GM12865 (cell line): ENCODE measurements at places on chromosomes 6 and 20.
A peak's percentile ranks its signal among the peaks of the same experiment; 100 is the strongest.

- no peak for DNase-seq
Measured at GRCh38 chr6:119312441-119312840, 37.1 kb downstream of the MAN1A1 start.

- DNase-seq = no peak
Measured at GRCh38 chr6:82870582-82871172, 195.0 kb downstream of the UBE3D start.

DNA sequence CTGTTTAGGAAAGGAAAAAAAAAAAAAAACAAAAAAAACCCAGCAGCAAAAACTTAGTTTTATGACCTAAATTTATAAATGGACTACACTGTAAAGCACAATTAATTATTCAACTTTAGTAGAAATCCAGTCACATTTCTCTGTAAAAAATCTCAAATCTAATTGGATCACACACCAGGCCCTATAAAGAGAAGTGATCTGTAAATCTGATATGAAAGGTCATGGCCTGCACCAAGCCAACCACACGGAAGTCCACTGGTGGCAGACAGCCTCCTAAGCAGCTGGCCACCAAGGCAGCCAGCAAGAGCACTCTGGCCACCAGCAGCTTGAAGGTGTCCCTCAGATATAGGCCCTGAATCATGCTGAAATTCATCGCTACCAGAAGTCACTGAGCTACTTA, 131.6 kb downstream of the HFE start:
- DNase-seq = peak; percentile 67

DNA sequence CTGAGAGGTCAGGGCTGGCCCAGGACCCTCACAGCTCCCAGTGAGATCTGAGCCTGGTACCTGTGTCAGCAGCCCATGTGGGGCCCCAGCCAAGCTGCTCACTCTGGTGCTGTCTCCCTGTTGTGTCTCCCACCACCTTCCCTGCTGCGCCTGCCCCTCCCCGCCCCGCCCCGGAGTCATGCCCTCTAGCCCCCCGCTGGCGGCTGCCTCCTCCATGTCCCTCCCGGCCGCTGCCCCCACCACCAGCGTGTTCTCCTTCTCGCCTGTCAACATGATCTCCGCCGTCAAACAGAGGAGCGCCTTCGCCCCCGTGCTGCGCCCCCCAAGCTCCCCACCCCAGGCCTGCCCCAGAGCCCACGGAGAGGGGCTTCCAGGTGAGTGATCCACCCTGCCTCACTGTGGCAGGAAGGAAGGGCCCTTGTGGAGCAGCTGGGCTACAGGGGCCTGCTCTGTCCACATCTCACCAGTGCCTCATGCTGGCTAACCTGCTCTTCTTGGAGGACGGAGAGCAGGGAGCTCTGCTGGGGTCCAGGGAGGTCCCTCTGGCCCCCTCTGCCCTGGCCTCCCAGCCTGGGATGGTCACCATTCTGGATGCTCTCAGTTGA, 44.9 kb downstream of the CPXM1 start:
- DNase-seq = no peak

GRCh38 chr20:18571578-18571977, 4.3 kb downstream of the SMIM26 start:
- DNase-seq = no peak

- no peak for DNase-seq
Measured at GRCh38 chr20:62032609-62033368, 32.9 kb downstream of the TAF4 start.

DNA sequence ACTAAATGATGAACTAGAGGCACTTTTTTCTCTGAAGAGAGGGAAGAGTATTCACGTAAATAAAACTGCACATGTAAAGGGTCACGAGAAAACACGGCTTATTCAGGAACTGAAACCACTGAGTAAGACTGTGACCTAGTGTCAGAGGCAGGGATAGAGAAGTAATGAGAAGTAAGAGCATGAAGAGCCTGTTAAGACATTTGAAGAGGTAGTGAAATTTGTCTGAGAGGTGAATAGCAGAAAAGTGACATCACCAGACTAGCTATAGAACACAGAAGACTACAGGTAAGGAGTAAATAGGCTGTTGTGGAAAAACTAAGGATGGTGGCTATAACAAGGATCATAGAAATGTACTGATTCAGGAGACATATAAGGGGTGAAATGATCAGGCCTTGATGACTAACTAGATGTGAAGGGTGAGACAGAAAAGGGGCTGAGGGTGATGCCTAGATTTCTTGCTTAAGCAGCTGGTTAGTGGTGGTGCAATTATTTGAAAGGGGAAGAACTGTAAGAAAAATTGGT, 76.8 kb downstream of the REV3L start:
- peak; percentile 91 for DNase-seq

DNA sequence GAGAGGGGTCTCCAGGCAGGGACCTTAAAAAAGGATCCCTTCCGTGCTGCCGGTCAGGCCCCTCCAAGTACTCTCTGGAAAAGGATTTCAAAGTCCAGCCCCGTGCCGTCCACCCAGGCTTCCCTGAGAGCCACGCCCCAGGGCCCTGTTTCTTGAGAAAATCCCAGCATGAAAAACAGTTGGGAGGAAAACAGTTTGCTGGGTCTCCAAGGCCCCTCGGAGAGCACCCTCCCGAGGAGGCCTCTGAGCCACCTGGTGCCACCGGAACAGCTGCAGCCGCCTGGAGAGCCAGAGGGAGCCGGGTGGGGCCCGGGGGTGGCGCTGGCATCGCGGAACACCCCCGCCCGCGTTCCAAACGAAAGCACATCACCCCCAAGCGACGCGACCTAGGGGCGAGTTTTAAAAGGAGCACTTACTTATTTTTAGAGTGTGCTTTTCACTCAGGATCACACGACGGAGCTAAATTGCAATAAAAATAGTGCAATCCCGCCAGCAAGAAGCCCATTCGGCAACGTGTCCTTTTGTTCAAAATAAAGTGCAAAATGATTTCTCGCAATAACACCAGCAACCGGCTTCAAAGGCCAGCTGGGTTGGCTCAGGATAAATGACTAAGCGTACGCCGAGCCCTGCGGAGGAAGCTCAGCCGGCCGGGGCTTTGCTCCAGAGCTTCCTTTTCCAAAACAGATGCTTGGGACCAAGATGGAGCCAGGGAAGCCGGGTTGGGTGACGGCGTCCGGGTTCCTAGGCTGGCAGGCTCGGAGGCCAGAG, 64.2 kb downstream of the YTHDF1 start:
- DNase-seq = no peak

DNA sequence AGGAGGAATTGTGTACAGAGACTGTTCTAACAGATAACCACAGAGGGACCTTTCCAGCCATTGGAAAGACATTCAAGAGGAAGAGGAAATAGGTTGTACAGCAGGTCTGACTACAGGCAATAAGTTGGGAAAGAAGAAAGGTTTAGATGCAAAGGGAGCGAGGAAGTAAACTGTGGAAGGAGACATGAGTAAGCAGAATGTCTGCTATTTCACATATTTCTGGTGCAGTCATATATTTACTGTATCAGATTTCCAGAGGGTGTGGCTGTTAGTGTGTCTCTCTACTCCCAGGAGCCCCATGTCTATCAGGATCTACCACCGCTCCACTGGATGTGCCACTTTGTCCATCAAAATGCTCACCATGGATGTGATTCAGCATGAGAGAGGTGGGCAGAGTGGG, 25.9 kb downstream of the MRS2 start:
- no peak for DNase-seq
